ENCODE measurements at places on chromosomes 7 and 10.

DNA sequence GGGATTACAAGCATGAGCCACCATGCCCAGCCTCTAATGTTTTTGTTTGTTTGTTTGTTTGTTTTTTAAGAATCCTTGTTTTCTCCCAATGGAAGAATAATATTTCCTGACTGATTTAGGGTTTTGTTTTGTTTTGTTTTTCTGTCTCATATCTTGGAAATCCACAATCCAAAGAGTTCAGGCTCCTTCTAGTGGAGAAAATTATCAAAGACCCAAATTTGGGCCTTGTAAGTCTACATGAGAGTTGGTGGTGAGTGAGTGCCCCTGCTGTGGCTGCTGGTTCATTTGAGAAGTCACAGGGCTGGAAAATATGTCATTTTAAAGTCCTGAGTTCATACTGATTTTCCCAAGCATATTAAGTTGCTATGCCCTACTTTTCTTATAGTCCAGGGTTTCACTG, 33.5 kb upstream of the KLHL7 start:
- DNase-seq = no peak

GRCh38 chr7:135185471-135186260, 15.2 kb upstream of the CYREN start:
- DNase-seq = no peak

GRCh38 chr10:9342885-9343570, 1288.5 kb downstream of the GATA3 start:
- DNase-seq = no peak

GRCh38 chr7:36155811-36156361, 2.8 kb downstream of the EEPD1 start:
- DNase-seq = no peak

DNA sequence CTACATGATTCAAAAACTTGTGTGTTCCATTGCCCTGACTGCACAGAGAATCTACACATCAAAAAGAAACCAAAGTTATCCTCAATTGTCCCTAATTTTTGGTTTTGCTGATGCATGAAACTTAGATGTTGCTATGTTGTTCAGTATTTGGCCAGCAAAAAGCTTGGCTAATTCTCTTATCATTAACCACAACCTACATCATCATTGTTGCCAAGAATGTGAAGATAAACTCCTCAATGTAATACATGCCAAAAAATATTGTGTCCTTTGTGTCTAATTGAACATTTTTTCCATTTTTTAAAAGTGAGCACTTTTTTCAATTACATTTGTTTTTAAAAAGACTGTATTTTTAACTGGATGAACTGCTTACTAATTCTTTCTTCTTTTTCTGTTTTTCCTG, 268.0 kb upstream of the SEMA3D start:
- no peak for DNase-seq

Data from CD4-positive, alpha-beta T cell treated with Interleukin-4 for 1 hour (primary cell).